ENCODE measurements at places on chromosomes 5 and 9.

DNA sequence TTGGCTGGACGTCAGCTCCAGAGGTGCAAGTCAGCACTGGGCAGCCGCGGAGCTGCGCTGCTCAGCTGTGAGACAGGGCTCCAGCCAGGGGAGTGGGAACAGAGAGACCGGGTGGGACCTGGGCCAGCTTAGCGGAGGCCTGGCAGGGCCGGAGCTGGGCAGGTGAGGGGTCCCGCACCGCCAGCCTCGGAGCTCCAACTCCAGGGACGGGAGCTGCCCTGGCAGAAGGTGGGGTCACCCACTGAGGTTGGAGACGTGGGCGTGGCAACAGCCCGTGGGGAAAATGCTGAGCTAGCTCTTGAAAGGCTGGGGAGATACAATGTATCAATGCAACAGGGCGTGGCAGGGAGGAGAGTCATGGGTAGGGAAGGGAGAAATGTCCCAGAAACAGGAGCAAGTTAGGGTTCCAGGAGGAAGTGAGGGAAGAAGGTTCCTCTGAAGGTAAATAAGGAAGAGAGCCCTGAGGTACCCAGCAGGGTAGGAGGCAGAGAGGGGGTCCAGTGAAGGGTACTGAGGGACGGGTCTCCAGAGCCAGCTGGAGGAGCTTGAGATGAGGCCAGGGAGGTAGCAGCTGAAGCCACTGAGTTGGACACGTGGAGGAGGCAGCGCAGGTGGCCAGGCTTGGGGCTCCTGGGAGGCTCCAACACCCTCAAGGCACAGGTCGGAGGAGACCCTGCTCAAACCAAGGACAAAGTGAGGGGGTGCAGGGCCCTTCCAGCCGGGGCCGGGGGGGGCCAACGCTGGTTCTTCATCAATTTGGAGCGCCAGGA is 736 bp upstream of the NKD2 start:
- DNase-seq = no peak

GRCh38 chr9:137967280-137967953 is 89.8 kb downstream of the CACNA1B start:
- DNase-seq = no peak

DNA sequence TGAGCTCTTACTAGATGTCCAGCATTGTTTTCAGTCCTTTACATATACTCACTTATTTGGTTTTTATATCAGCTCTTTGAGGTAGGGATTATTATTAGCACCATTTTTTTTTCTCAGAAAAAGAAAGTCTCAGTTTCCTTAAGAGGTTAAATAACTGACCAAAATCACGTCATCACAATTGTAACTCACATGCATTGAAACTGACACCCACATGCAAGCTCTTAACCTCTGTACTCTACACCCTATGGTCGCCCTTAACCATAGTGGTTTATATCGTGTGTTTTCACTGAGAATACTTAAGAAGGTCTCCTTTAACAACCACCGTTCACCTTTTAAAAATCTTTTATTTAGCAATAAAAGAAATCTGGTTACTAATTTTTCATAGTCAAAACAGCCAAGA is 61.0 kb downstream of the PRDM6 start:
- DNase-seq = no peak

GRCh38 chr5:136145030-136145429 is 12.4 kb downstream of the SMAD5 start:
- no peak for DNase-seq

GRCh38 chr5:108924457-108924961 is 176.8 kb downstream of the FER start:
- no peak for DNase-seq

- DNase-seq = no peak
Observed at GRCh38 chr5:127409921-127410675, 107.3 kb upstream of the PRRC1 start.

DNA sequence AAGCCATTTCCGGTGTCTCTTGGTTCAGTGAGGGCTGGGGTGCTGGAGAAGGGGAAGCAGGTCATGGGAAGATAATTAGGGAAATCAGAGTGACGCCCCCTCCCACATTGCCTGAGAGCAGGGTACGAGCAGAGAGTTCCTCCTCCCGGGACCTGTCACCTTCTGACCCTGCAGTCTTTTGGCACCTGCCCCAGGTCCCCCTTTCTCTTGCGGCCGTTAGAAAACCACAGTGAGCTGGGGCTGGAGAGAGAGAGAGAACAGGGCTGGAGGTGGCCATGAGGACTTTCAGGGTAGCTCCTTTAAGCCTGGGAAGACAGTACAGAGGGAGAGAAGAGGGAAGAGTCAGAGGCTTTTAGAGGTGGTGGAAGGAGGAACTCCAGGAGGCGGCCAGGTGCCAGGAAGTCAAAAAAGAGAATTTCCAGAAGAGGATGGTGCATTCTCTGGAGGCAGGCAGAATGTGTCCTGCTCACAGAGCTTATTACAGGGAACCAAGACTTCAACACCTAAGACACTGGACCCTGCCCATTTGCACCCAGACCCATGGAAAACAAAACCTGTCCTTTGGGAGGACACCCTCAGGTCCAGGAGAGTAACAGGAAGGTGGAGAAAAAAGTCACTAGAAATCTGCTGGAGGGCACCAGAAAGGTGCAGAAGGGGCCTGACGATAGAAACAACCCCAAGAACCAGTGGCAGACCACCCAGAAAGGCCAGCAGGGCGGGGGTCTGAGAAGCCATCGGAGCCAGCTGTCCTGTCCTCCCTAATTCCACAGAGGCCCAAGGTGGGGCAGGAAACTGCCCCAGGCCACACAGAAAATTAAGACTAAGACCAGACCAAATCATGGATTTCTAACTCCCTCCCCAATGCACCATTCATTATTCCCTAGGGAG is 6.5 kb upstream of the ACSL6 start:
- no peak for DNase-seq

DNA sequence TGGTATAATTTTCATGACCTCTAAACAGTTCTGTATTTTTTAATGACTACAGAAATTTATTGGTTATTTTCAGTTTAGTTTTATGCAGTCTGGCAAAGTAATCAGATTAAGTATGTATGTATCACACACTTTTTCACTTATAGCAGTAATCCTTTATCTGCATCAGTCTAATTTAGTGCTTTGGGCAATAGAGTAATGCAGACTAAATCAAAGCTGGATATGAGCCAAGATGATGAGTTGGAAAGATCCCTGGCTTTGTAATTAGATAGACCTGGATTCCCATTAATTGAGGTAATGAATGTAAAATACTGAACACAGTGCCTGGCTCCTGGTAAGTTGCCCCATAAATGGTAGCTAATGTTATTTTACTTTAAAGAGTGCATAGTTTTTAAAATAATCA is 215.4 kb upstream of the TLX3 start:
- no peak for DNase-seq

DNA sequence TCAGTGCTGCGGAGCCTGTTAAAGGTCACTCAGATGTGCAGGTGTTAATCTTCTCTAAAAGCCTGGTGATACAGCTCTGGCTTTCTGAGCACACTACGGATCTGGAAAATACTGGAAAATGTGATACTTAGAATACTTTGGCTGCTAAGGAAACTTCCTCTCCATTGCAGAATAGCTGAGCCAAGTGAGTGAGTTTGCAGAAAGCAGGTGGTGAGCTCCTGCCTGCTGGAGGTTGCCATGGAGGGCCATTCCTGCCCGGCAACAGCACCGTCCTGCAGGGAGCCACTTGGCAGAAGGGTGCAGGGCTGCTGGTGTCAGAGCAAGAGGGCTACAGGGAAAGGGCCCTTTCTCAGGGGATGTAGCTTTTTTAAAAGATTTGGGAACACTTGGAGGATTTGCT is 40.7 kb downstream of the SECISBP2 start:
- no peak for DNase-seq

DNA sequence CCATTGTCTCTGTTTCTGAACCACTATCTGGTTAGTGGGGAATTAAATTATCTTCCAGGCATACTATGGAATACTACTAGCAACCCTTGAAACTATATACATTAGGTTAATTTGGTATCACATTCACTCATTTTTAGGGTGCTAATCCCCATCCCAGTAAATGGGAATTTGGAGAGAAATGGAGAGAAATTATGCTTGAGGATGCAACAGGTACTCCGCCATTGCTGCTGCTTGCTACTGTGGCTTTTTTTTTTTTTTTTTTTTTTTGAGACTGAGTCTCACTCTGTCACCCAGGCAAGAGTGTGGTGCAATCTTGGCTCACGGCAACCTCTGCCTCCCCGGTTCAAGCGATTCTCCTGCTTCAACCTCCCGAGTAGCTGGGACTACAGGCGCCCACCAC is 66.1 kb downstream of the AK8 start:
- DNase-seq = no peak

DNA sequence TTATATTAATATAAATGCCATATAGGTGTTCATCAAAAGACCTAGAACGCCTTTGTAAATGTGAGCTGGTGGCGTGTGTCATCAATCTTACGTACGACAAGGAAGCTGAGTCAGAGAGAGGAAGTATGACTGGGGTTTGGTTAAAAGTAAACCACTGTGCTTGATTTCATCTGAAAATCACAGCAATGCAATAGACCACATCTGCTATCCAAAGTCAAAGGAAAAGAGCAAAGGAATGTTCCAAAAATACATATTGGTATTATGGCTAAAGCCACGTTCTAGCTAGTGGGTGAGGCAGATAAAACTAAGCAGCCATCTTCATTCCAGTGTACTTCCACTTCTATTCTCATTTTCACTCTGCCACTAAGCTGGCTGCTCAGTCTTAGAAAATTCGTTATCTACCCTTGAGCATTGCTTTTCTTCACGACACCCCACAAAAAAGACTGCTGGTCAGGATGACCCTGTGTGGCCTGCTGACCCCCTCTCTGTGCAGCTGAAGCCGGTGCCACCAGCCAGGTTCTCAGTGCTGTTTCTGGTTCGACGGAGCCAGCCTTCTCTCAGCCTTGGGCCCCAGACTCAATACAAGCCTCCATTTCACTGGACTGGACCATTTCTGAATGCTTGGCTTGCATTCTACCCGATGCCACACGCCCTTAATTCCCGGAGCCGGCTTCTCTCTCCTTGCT is 23.8 kb downstream of the SHC3 start:
- DNase-seq = no peak

DNA sequence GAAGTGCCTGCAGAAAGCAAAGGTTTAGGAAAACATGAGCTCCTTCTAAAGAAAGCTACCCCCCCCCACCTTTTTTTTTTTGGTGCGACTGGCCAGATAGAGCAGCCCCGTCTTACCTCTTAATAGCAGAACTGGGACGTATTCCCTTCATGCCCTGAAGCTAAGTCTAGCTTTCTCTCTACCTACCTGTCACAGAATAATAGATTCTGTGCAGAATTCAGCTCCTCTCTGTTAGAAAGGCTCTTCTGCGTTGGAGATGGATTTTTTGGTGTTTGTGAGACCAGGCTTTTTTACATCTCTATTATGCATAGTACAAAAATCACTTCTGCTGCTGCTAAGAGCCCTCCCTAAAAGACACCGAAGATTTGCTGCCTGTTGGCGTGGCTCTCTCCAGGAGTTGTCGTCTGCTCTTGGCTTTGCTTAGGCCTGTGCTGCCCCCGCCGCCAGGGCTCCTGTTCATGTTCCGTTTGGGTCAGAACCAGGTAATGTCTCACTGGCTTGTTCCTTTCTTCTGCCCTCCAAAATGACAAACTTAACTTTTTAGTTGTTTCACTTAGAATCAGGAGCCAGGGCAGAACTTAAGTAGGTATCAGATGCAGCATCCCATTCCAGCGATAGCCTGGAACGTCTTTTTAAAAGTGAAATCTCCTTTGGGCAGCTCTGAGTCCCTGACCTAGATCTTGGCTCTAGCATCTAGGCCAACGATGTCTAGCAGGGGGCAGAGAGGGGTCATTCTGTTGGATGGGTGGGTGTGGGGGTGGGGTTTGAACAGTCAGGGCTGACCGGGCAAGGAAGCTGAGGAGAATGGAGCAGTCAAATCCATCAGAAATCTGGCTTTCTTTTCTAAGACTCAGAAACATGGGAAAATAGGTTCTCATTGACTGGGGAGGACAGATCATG is 2.5 kb downstream of the TRIO start:
- no peak for DNase-seq

DNA sequence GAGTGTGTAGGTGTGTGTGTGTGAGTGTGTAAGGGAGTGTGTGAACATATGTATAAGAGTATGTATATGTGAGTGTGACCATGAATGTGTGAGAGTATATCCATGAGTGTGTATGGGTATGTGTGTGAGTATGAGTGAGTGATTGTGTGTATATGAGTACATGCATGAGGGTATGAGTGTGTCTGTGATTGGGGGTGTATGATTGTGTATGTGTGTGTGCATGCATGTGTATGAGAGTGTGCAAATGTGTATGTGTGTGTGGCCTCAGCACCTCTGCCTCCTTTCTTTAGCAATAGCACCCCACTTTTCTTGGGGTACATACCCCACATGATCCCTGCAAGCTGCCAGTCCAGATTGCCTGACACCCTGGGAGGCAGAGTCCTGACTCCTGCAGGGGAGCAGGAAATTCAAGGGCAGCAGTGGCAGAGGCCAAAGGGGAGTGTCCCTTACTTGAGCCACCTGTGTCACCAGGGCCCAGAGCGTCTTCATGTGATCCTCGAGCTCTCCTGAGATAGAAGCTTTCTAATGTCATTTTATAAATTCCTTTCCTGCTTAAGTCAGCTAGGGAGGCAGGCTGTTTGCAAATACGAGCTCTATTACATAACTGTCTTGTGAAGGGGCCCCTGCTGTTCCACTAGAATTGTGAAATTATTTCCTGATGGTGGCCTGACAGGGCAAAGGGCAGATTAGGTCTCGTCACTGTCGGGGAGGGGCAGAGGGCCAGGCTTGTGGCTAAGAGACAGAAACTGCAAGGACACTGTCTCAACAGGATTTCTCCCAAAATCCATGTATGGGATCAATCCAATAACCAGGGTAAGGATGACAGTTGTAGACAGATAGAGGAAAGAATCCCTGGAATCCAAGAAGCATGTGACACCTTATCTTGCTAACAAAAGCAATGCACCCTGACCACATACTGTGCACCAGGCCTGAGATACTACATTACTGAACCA is 389.1 kb downstream of the GADD45G start:
- DNase-seq = no peak

GRCh38 chr9:123435471-123435870 is 79.5 kb downstream of the CRB2 start:
- DNase-seq = no peak

GRCh38 chr9:81388831-81389230 is 300.5 kb downstream of the TLE1 start:
- no peak for DNase-seq

DNA sequence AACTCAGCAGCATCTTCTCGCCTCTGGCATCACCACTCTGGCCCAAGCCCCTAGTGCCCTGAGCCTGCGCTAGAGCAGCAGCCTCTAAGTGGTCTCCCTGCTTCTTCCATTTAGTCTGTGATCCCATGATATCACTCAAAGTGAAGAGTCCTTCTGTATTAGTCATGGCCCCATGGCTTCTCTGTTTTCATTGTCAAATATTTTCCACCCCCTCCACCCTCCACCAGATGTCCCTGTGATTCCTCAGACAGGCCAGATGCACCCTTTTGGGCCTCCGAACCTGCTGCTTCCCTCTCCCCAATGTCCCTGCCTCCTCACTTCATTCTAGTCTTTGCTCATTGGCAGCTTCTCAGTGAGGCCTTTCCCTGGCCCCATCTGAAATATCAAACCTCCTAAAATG is 299.2 kb downstream of the SPOCK1 start:
- no peak for DNase-seq

DNA sequence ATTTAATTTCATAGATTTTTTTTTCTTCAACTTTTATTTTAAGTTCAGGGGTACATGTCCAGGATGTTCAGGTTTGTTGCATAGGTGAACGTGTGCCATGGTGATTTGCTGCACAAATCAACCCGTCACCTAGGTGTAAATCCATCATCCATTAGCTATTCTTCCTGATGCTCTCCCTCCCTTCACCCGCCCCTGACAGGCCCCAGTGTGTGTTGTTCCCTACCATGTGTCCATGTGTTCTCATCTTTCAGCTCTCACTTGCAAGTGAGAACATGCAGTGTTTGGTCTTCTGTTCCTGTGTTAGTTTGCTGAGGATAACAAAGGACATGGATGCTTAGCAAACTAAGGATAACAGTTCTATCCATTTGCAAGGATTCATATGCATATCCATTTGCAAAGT is 209.1 kb upstream of the ADCY2 start:
- no peak for DNase-seq

Measured in esophagus squamous epithelium (tissue), 5 donors.